NCI-H187 treated with DMSO at 0.1 percent for 48 hours (cell line): ENCODE measurements at places on chromosomes 6 and 20.

DNA sequence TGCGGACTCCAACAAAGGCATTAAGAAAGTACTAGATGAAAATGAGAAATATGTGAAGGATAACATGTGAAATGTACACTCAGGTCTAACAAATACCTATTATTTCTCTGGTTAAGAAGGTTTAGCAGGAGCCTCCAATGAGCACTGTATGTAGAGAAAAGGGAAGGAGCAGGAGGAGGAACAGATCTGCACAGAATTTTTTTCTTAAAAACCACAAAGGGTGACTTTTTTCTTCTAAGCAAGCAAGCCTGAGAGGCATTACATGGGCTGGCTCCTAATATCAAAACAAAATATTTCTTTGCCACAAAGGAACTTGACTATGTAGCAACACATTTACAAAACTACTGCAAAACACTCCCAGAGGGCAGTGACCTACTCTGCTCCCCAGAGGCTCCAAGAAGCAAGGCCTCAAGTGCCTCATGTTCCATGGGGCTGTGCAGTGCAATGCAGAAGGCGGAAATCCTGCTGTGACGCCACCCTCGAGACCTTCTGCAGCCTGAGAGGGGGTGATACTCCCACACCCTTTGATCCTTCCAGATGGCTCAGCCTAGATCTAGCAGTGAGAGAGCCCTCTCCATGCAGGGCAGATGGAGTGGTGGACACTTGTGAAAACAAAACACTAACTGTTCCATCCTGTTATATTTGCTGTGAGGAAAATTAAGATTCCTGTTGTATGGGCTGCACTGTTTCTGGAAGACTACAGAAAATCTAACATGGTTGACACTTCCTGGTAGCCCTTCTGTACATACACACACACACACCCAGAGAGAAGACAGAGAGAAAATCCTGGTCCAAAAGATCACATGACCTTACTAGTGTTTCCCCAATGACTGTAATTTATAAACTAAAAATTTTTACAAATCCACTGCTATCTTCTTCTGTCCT is 36.0 kb upstream of the SMIM29 start:
- DNase-seq, result no peak

- no peak for DNase-seq
These were observed 62.4 kb upstream of the TMEM200A start for GRCh38 chr6:130303431-130303830.

DNA sequence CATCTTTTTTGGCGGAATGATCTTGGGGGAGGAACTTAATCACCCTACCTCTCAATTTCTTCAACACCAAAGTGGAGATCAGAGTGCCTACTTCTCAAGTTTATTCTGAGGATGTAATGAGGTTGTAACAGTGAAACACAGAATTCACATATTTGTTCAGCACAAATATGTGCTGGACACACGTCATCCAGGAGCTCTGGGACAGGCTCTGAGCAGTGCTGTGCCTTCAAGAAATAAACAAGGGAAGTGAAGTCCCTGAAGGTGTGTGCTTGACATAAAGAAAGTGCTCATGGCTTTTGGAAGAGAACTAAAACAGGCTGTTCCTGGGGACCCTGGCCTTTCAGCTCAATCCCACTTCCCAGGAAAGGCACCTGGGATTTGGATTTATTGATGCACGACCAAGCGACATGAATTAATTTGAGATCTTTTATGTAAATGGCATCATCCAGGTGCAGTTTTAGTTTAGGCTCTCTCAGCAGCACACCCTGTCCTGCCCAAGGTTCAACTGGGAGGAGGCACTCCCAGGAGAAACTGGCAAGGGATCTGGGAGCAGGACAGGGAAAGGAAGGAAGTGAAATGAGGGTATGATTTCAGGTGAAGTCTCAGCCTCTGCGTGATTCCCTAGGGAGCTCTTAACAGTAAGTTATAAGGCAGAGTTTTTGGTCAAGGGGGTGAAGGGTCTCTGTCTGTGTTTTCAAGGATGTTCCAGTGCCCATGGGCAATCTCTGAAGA is 211.0 kb downstream of the FOXA2 start:
- no peak for DNase-seq

- DNase-seq, result no peak
These were observed 30.2 kb upstream of the TBC1D7 start for GRCh38 chr6:13358511-13358910.

- DNase-seq, result no peak
These were observed 47.7 kb upstream of the POLR1H start for GRCh38 chr6:30013291-30013922.

DNA sequence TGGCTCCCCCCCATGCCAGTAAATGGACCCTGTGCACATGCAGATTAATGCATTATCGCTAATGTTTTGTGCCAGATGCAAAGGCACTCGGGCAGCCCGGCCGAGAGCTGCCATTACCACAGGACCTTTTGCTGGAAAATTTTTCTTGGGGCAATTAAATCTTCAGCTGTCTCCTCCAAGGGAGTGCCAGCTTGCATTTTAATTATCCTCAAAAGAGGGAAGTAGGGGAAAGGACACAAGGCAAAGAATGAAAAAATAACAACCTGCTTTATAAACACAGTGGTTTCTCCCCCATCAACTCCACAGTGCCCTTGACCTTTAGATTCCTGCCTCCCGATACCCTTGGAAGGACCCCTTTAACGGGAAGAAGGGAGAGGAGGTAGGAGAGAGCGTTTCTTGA is 48.2 kb downstream of the PDYN start:
- no peak for DNase-seq

DNA sequence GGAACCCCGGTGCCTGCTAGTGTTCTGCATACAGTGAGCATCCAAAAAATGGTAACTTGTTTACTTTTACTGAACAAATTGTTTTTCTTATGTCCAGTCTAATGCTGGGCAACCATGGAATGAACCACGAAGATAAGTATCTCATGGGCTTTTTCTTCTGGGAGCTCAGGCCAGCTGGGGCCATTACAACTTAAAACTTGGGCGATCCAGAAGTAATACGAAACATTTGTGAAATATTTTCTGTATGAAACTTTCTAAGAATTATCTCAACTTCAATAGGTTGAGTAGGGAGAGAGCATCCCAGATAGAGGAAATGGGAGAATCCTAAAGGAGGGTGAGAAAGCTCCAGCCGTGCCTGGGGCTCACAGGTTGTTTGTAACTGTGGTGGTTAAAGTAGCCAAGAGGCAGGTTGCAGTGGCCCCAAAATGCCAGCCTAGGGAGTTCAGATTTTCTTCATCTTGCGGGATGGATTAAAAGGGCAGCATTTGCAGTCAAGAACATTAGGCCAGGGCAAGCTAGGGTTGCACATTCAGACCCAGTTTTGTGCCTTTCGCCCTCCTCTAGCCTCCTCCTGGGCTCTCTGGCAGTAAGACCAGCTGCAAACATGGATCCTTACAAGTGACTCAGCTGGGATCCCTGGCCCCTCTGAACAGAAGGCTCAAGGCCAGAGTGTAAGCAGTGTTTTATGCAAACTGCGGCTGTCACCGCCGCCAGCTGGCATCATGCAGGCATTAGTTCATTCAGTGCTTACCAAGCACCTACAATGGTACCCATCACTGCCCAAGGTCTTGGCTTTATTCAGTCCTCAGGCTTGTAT is 41.5 kb downstream of the ELMO2 start:
- DNase-seq, result no peak

DNA sequence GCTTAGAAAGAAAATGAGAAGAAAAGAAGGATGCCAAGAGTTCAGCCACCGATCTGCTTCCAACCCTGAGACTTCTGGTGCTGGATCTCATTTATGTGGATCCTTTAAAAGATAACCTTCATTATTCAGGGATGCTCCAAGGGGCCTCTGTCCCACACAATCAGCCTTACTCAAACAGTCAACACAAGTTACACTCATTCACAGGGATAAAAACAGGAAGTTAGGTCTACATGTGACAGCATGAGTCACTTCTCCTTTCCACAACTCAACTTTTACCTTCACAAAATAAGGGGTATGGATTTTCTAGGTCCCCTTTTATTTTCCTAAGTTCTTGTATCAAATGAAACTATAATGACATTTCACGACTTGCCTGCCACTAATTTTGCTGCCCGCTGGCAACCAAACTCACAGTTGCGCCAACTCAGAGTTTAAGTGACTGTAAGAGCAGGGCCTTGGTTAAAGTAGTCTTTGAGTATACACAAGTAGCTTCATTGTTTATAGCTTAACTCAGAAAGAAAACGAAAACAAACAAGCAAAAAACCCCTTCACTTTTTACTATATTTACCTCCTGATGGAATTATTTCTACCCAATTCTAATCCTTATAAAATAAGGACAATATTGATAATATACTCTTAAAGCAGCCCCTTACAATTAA is 278.8 kb upstream of the RUNX2 start:
- DNase-seq, result no peak

- DNase-seq, result no peak
These were observed 31.3 kb downstream of the MBOAT1 start for GRCh38 chr6:20180935-20181334.

DNA sequence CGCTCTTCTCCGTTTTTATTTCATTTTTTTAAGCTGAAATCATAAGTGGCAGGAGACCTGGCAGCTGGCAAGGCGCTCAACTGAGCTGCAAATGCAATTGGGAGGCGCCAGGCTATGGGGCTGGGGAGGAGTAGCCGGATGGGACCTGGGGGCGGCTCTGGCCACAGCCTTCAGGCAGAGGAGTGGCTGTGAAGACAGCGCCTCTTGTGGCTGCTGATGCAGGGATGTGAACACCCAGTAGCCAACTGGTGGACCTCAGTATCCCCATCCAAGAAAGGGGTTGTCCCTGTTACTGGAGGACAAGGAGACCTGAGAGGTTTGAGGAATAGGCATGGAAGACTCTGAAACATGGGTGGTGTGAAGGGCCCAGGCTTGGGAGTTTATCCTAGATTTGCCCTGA is 12.6 kb downstream of the KCNK17 start:
- no peak for DNase-seq

- no peak for DNase-seq
These were observed 434.3 kb downstream of the TBC1D32 start for GRCh38 chr6:120899932-120900331.

GRCh38 chr6:131917318-131917717 is 33.9 kb downstream of the CCN2 start:
- no peak for DNase-seq

DNA sequence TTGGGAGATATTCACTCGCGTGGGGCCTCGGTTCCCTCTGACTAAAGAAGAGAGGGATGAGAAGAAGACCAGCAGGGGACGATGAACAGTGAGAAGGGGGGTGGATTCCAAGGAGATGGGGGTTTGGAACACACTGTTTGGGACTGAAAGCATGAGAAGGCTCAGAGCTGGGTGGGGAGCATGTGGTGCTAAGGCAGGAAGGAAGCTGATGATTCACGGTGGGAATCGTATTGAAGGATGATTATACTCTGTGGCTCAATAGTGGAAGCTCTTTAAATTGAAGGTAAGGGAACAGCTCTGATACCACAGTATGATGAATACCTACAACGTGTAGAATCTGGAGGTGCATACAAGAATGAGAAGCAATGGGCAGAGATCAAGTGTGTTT is 117.5 kb upstream of the KCNK16 start:
- no peak for DNase-seq

DNA sequence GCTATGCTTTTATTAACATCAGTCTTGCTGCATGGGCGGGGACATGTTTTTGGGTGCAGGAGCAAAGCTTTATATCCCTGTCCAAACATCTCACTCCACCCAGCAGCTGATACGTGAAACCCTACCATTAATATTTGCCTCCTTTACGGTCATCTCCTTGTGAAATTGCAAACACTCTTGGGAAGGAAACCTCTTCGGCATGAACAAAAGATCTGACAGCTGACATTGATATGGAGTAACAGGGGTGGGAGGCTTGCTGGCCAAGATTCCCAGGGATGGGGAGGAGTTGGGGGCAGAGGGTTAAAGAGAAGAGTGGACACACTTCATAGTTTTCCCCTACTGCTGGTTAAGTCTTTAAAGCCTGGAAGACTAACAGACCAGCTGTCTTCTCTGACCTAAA is 22.2 kb upstream of the VEGFA start:
- DNase-seq, result no peak

GRCh38 chr6:13349811-13350506 is 21.6 kb upstream of the TBC1D7 start:
- no peak for DNase-seq

- no peak for DNase-seq
These were observed 4.4 kb downstream of the ATF6B start for GRCh38 chr6:32123681-32124080.

DNA sequence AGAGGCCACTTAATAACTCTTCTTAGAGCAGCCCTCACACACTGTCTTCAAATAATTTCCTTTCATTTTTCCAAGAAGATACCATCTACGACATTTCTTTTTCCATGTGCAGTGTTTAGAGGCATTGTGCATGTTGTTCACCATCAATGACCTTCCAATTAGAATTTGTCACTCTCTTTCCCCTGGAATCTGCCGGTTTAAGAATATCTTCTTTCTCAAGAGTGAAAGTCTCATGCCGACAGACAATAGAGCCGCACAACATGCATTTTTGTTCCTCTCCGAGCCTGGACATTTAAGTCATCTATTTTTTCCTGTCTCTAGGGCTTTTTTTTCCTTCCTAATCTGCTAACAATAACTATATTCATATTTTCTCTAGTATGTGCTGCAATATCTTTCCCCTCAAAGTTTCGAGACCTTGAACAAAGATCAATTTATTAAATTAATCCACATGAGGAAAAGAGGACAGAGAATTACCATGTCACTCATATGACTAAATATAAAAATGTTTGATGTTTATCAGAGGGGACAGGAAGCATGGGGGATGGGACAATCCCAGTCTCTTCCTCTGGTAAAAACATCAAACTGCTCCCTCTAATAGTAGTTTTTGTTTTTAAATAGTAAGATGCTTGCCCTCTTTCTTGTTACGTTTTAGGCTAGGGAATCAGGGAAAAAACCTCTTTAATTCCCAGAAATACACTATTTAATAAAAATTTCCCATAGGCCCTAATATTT is 893.4 kb downstream of the C6orf118 start:
- no peak for DNase-seq

- no peak for DNase-seq
These were observed 12.0 kb upstream of the SLC17A5 start for GRCh38 chr6:73665686-73666319.

- no peak for DNase-seq
These were observed 18.7 kb downstream of the TFEB start for GRCh38 chr6:41716516-41717391.

- DNase-seq, result no peak
These were observed 46.0 kb upstream of the TOP1 start for GRCh38 chr20:40982415-40983145.

GRCh38 chr6:165920896-165921671 is 246.6 kb downstream of the TBXT start:
- DNase-seq, result no peak

DNA sequence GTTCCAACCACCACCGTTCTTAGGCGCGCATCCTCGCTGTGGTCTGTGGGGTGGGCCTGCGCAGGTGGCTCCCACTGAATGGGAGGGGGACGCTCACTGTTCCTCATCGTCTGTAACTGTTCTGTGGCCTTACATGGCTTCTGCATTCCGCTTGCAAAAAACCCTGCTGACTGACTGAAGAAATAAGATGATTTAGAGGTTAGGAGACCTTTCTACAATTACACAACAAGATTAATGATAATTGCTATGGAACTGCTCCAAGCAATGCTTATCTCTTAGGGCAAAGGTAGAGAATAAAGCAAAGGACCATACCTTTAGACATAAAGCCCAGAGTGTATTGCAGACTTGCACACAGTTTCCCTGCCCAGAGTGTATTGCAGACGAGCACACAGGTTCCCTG is 14.4 kb upstream of the DACT2 start:
- DNase-seq, result no peak

- DNase-seq, result no peak
These were observed 485.3 kb upstream of the BTBD3 start for GRCh38 chr20:11432407-11432806.
